ENCODE measurements at places on chromosomes 16 and 17.

DNA sequence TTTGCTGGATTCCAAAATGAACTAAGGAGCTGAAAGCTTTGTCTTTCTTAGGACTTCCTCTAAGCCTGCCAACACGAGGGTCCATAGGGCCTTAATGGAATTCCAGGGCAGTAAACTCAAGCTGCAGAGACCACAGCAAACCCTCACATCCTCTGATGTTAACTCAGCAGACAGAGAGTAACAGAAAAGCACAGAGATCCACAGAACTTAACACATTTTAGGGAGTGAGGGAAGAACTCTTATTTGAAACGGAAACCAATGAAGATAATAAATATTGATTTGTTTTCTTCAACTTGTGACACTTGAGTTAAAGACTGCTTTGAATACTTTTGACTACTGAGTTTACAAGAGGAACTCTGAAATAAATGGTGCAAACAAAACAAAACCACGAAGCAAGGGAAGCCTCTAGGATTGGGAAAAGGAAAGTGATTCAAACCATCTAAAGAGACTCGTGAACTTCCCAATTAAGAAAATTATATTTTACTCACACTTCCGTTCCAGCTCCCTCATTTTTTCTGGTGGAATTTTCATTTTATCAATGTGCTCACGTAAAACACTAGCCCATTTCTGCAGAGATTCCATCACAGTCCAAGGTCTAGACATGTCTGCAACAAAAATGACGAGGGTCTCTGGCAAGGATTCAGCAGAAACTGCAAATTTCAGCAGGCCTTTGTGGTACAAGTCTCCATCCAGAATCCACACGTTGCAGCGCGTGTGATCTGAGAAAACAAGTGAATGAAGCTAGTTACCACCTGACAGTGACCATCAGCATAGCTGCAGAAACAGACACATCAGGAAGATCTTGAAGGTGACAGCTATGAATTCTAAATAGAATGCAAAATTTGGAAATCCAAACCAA, 9.2 kb downstream of the DYNC1LI2 start:
- no peak for DNase-seq

GRCh38 chr17:70888324-70888723, 719.0 kb downstream of the KCNJ2 start:
- no peak for DNase-seq

DNA sequence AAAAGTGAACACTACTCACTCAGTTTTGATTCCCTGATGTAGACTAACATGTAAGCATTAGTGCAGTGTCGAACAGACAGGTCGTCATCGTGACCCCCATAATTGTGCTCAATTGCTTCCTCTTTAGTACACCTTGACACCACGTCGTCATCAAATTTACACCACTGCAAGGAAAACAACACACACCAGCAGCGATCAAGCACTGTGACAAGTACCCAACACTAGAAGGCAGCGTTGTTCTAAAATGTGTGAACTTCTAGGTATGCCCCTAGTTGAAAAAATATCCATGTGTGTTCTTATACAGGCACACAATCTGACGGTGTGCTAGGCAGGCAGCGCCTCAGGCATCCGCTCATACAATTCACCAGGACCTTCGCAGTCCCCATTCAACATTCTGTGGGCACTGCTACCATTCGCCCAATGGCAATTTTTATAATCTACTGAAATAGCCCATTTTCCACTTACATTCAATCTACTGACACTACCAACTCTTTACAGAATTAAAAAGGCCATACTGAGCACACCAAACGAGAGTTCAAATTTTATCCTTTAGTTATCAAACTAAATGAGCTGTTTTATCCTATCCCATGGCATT, 23.1 kb downstream of the LITAFD start:
- DNase-seq, result peak; percentile 37

GRCh38 chr17:50621574-50622031, 13.1 kb upstream of the ABCC3 start:
- DNase-seq, result no peak

DNA sequence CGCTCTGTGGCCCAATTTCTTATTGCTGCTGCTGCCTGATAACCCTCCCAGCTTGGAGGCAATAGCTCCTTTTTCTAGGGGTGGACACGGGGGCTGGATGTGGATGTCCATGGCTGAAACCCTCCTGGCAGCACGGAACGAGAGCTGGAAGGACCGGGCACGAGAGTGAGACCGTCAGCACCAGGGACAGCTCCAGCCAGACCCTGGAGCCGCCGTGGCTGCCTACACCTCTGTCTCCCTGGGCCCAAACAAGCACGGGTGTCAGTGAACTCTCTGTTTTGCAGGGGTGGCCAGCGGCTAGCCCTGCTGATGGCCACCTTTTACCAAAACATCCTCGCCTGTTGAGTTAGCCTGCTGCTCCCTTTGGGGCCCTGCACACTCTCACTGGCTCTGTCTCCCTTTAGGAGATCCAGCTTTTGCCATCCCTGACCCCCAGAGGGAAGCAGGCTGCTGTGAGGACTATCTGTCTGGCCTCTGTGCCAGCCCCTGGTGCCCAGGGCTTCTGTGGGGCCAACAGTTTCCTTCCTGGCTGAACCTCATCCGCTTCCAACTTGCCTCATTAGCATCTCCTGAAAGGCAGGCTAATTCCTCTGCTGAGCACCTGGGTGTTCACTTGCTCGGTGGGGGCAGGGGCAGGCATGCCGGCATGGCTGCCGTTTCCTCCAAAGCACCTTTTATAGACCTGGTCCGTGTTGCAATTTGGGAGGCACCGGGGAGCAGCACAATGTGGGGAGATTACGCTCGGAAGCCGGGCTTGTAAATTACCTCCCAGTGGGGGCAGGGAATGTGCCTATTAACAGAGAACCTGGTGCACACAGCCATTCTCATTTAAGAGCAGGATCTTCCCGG, 118.1 kb downstream of the ENGASE start:
- peak; percentile 75 for DNase-seq

DNA sequence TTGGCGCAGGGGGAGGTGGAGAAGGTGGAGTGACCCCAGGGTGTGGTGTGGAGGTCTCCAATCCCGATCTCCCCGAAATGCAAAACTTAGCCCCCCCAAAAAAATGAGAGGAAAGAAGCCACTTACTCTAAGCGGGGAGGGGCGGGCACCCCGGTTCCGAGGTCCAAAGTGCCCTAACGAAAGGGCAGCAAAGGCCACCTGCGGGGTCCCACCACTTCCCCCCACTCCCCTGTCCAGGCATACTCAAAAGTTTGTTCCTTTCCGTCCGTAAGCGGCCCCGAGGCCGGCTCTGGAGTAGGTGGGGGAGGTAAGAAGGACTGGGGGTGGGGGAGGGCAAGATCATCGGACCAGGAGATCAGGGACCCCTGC, 1.1 kb downstream of the TOX3 start:
- no peak for DNase-seq

GRCh38 chr17:1878419-1879121, 48.8 kb downstream of the RPA1 start:
- DNase-seq, result no peak

GRCh38 chr17:62611292-62611691, 16.2 kb upstream of the MRC2 start:
- DNase-seq, result no peak

DNA sequence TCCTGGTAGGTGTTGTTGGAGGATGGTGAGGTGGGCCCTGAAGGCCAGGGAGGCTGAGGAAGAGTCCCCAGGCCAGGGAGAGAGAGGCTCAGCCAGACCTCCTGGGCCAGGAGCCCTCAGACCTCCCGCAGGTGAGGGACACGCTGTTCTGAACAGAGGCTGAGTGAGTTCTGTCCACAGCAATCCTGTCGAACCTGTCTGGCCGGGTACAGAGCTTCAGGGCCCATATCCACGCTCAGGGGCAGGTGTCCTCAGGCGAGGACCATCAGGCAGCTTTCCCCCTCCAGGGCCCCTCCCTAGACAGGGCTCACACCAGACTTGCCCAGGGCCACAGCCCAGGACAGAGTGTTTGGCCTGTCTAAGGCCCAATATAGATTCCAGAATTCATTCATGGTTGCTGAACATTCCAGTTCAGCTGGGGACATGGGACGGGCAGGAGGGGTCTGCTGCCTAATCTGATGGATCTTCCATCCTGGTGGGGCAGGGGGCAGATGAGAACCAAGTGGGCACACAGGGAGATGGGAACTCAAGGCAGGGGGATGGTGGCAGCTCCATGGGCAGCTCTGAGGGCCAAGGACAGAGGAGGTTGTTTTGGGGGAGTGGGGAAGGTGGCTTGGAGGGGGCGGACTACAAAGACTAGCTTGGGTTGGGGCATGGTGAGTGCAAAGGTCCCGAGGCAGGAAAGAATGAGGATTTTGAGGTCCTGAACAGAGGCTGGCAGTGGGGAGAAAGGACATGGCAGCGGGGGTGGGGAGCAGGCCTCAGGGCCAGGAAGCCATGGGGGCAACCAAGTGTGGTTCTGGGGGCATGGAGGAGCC, 23.4 kb upstream of the MPRIP start:
- DNase-seq, result no peak

- no peak for DNase-seq
Measured at GRCh38 chr16:60166111-60166510, 1432.0 kb upstream of the GOT2 start.

- DNase-seq, result peak; percentile 73
Measured at GRCh38 chr16:11320170-11320569, 25.1 kb upstream of the RMI2 start.

GRCh38 chr16:50957056-50957455, 194.0 kb downstream of the SALL1 start:
- DNase-seq, result no peak

- DNase-seq, result peak; percentile 27
Measured at GRCh38 chr17:3534881-3535252, 22.7 kb downstream of the TRPV3 start.

DNA sequence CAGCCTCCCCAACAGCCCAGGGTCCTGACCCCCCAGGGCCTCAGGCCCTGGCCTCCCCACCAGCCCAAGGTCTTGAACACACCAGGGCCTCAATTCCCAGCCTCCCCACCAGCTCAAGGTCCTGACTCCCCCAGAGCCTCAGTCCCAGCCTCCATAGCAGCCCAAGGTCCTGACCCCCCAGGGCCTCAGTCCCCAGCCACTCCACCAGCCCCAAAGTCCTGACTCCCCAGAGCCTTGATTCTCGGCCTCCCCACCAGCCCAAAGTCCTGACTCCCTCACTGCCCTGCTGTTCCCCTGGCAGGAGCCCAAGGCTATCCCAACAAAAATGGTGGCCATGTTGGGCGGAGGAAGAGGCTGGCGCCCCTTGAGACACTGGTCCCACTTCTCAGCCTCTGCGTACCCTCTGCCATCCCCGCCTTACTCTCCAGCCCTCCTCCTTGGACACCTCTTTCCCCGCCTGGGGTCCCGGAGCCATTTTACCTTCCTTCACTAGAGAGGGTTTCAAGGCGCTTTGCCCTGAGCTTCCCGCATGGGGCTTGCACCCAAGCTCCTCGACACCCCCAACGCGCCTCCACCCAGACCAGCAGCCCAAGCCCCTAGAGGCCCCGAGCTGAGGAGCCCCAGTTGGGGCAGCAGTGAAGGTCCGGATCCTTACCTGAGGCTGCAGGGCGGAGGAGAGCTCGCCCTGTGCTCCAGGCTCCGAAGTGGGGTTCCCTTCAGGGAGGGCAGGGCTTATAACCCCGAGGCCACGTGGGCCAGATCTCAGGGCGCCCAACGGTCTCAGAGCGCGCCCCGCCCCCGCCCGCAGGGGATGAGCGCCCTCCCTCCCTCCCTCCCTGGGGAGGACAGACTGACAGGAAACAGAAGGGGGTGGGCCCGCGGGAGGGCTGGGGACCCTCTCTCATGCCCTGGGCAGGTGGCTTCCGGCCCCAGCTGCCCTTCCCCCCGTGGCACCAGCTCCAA, 3.5 kb upstream of the TSPOAP1 start:
- no peak for DNase-seq

- no peak for DNase-seq
Measured at GRCh38 chr17:17965152-17965721, 7.0 kb downstream of the TOM1L2 start.

GRCh38 chr16:27289669-27290068, 21.1 kb upstream of the NSMCE1 start:
- no peak for DNase-seq

- no peak for DNase-seq
Measured at GRCh38 chr16:82653550-82654511, 27.1 kb downstream of the CDH13 start.

DNA sequence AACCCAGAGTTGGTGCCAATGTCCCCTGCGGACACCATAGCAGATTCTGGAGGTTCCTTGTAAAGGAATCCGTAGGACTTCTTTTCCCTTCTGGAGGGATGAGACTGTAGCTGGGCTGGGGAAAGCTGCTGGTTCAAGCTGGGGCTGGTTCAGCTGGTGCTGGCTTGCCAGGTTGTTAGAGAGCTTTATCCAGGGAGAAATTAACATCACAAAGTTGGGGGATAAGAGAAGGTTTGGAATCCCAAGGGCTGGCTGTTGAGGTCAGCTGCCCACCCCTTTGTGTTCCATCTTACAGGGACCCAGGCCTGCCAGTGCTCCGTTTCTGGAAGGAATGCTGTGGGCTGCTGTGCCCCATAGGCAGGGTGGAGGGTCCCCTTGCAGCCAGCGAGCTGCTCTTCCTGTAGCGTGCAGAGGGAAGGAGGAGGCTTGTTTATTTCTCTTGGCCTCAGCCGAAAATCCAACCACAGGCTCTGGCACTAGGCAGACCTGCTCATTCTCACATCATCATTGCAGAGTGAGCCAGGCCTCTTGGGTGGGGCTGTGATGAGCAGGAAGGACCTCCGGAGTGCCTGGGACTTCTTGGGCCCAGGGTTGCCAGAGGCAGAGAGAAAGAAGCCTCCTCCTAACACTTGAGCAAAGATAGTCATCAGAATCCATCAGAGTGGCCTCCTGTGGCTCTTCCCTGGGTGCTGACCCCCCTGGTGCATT, 251.1 kb downstream of the SEC14L1 start:
- no peak for DNase-seq

DNA sequence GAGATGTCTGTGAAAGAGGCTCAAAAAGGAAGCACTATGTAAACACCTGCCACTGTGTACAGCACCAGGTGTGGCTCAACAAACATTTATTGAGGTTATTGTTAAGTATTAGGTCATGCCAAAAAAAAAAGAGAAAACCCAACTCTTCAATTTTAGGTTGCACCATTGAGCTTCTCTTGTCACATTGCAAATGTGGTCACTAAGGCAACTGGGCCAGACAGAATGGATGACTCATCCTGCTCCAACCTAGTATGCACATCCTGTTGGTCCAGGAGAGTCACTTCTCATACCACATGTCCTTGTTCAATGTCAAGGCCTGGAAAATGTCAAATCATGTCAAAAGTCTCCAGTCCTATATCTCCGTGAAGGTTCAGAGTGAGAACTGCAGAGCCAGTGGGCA, 25.0 kb downstream of the HOXB1 start:
- DNase-seq, result no peak

DNA sequence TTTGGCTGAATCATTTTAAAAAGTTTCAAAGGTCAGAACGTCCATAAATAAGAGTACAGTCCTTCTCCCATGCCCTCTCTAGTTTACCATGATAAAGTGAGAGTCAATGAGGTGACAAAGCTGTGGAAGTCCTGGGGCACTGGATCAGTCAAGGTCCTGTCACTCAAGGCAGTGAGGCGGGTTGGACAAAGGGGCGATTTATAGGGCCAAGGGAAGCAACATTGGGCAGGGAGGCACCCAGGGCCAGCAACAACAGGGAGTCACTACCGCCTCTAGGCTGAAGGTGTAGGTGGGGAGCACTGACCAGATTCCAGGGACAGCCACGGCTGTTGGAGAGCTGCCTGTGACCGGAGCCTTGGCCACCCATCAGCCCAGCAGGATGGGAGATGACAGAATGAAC, 28.6 kb upstream of the DYNLL2 start:
- DNase-seq, result no peak

GRCh38 chr17:19338031-19338990, 24.2 kb downstream of the B9D1 start:
- DNase-seq, result peak; percentile 68
